ENCODE measurements at places on chromosomes 2 and 18. TPM values are rescaled to one million over a fixed set of nuclear protein-coding genes. Genes with fewer than 3 reads are reported as not detected.

GRCh38 chr2:18684206-18685038 is 95.1 kb upstream of the NT5C1B start:
- no peak for DNase-seq
- no peaks in the 10 kb centered on the region for H3K36me3 ChIP-seq
- no peak overlapping the region for H3K27ac ChIP-seq
- H3K4me3 ChIP-seq, result no peak overlapping the region
- no peaks in the 10 kb centered on the region for H3K27me3 ChIP-seq

GRCh38 chr2:20446255-20446916 is 488 bp upstream of the RHOB start:
- no peak overlapping the region for H3K27ac ChIP-seq
- peak overlapping the region; percentile 36 for H3K4me3 ChIP-seq
- H3K36me3 ChIP-seq, result no peaks in the 10 kb centered on the region
- DNase-seq, result no peak

The GMCL1 gene
- total RNA-seq, result 18.6 TPM

DNA sequence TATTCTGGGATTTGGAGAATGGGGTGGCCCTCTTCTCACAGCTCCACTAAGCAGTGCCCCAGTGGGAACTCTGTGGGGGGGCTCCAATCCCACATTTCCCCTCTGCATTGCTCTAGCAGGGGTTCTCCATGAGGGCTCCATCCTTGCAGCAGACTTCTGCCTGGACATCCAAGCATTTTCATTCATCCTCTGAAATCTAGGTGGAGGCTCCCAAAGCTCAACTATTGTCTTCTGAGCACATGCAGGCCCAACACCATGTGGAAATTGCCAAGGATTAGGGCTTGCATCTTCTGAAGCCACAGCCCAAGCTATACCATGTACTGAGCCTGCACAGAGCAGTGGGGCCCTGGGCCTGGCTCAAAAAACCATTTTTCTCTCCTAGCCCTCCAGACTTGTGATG is 162.4 kb upstream of the CWC22 start:
- no peaks in the 10 kb centered on the region for H3K27me3 ChIP-seq
- H3K4me3 ChIP-seq, result no peak overlapping the region
- DNase-seq, result no peak
- H3K36me3 ChIP-seq, result no peaks in the 10 kb centered on the region

GRCh38 chr2:74863802-74864248 is 29.9 kb downstream of the HK2 start:
- peaks cover 18% of the 10 kb centered on the region for H3K4me1 ChIP-seq
- no peaks in the 10 kb centered on the region for H3K27me3 ChIP-seq
- DNase-seq, result no peak
- H3K36me3 ChIP-seq, result peaks cover 58% of the 10 kb centered on the region

GRCh38 chr2:112118148-112118547 is 20.0 kb upstream of the FBLN7 start:
- H3K4me3 ChIP-seq, result no peak overlapping the region
- H3K4me1 ChIP-seq, result no peaks in the 10 kb centered on the region
- no peak for DNase-seq
- H3K27me3 ChIP-seq, result no peaks in the 10 kb centered on the region
- peaks cover 6% of the 10 kb centered on the region for H3K36me3 ChIP-seq
- no peak overlapping the region for H3K27ac ChIP-seq

The BCL2 gene
- 1.2 TPM for total RNA-seq

DNA sequence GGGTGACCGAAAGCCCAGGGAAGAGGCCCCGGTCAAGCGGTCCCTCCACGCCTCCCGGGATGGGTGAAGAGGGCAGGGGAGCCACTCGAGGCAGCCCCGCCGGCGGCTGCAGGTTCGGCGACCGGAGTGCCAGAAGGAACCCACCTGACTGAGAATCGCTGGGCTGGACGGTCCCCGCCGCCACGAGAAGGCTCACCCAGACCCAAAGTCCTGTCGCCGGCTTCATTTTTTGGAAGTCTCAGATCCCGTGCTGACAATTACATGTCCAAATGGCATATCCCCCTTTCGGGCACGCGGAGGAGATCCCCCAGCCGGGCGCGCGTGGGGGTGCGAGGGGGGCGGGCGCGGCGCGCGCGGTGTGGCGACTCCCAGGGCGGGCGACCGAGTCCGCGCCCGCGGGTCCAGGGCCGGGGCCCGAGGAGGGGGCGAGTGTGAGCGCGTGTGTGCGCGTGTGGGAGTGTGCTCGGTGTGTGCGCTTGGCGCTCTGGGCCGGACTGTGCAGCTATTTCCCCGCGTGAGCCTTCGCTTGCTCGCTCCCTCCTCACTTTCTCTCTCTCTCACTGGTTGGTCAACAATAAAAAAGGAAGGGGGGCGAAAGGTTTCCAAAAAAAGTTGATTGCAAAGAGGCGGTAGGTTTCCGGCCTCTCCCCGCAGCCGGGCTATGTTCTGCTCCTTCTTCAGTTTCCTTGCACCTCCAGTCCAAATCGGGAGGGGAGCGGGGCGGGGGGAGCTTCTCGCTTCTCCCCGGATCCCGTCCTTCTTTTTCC is at the start of gene ERBB4:
Gene ERBB4, minus strand, starts transcription at position 498 of the 767 bp plus-strand sequence. Its CDS starts 272 bp downstream, at position 226.
- no peak within 1 kb of the TSS for H3K27ac ChIP-seq
- no peak within 1 kb of the TSS for H3K4me3 ChIP-seq
- no peaks in the 10 kb centered on the region for H3K27me3 ChIP-seq

DNA sequence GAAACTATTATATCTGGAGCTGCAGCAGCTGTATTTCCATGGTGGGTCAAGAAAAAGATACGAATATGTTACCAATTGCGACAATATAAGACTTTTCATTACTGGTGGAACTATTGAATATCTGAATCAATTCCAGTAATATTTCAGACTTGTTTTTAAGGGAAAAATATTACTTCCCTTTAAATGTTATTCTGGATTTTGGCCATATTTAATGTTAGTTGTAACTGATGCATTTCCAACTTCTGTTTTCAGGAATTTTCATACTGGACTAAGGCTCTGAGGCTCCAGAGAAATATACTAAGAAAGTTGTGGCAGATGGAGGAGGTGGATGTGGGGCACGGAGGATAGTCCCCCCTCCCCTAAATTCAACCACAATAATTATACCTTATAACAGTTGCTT is 555.2 kb upstream of the SETBP1 start:
- no peak overlapping the region for H3K27ac ChIP-seq
- H3K4me3 ChIP-seq, result no peak overlapping the region
- no peaks in the 10 kb centered on the region for H3K4me1 ChIP-seq
- DNase-seq, result no peak
- H3K36me3 ChIP-seq, result no peaks in the 10 kb centered on the region

DNA sequence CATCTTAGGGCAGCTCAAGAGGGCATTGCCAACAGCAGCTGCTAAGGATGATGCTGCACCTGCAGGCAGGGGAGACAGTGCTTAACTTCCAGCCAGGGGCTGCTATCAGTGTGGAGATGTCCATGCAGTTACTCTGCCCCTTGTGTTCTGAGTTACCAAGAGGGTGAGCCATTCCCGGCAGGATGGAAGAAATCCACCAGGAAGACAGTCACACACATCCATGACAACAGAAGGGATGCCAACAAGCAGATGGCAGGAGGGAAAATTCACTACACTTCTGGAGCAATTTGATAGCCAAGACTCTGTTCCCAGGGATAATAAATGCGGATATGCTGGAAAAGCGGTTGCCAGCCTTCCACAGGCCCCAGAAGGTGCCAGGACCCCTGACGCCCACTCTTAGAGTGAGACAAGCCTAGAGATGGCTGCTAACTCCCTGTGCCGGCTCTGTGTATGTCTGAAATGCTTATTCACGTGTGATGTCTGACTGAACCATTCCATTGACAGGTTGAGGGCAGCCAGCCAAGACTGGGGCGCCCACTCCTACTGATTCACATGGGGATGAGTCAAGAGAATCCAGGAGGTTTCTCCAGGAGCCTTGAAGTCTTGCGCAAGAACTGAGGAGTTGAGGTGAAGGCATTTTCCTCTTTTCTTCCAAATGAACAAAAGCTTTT is 24.5 kb downstream of the LOXHD1 start:
- H3K27me3 ChIP-seq, result no peaks in the 10 kb centered on the region
- H3K4me1 ChIP-seq, result no peaks in the 10 kb centered on the region
- H3K4me3 ChIP-seq, result no peak overlapping the region

The ATOH8 gene
- not detected for total RNA-seq

DNA sequence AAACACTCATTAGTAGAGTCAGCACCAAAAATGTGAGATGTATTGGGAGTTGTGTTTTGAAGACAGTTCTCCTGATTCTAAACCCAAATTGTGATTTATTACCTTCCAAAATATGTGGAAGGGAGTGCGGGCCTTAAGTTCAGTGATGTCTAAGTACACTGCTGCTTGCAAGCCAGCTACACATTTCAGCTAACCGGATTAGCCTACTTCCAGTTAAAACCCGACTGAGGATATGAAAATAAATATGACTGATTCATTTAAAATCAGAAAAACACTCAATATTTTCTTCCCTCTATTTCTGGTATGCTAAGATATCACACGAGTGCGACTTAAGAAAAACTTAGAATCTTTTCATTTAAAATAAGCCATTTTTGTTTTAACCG is 907 bp downstream of the FHL2 start:
- H3K4me1 ChIP-seq, result peaks cover 26% of the 10 kb centered on the region
- peak overlapping the region; percentile 91 for H3K4me3 ChIP-seq
- peak overlapping the region; percentile 92 for H3K27ac ChIP-seq
- peaks cover 18% of the 10 kb centered on the region for H3K36me3 ChIP-seq
- no peak for DNase-seq

The ALLC gene
- not detected for total RNA-seq

The IDH1 gene
- 80.8 TPM for total RNA-seq

GRCh38 chr2:128408349-128409305 is 90.0 kb upstream of the HS6ST1 start:
- DNase-seq, result no peak
- no peak overlapping the region for H3K4me3 ChIP-seq
- H3K27ac ChIP-seq, result no peak overlapping the region
- H3K4me1 ChIP-seq, result no peaks in the 10 kb centered on the region
- H3K27me3 ChIP-seq, result peaks cover 3% of the 10 kb centered on the region
- no peaks in the 10 kb centered on the region for H3K36me3 ChIP-seq

The B3GNT7 gene
- 0.20 TPM for total RNA-seq

- no peak overlapping the region for H3K4me3 ChIP-seq
- H3K36me3 ChIP-seq, result no peaks in the 10 kb centered on the region
- DNase-seq, result no peak
These were observed 8.0 kb downstream of the SIX3 start for GRCh38 chr2:44949329-44950151.

DNA sequence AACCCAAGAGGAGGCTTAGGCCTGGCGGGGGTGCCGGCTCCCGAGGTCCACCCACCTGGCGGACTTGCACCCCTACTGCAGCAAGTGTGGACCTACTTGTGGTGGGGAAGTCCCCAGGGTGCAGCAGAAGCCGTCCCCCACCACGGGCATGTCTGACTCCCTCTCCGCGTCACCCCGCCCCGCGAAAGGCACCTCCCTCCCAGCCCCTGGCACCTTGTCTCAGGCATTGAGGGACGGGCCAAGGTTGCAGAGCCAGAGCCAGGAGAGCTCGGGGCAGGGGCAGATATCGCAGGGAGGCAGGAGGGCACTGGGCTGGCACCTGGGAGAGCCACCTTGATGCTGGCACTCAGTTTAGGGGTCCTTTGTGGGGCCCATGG is 19.0 kb downstream of the CROCC2 start:
- H3K36me3 ChIP-seq, result no peaks in the 10 kb centered on the region
- no peak for DNase-seq
- H3K4me3 ChIP-seq, result no peak overlapping the region
- no peaks in the 10 kb centered on the region for H3K4me1 ChIP-seq

The SPP2 gene
- not detected for total RNA-seq

DNA sequence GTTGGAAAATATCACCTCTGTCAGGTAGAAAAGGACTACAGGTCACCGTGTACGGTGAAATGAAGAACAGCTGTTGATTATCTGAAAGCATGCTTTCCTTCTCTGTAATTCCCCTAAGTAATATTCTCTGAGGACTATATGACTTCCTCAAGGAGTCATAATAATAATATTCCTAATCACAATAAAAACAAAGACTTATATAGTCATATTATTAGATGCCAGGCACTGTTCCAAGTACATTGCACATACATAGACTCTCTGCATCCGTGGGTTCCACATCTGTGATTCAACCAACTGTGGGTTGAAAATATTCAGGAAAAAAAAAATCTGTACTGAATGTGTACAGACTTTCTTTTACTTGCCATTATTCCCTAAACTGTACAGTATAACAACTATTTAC is 512.4 kb upstream of the ID2 start:
- H3K27ac ChIP-seq, result no peak overlapping the region
- no peak for DNase-seq
- H3K4me1 ChIP-seq, result no peaks in the 10 kb centered on the region
- peaks cover 13% of the 10 kb centered on the region for H3K27me3 ChIP-seq
- no peaks in the 10 kb centered on the region for H3K36me3 ChIP-seq
- H3K4me3 ChIP-seq, result no peak overlapping the region

The CMPK2 gene
- 7.2 TPM for total RNA-seq

GRCh38 chr2:80114812-80115211 is 189.7 kb downstream of the LRRTM1 start:
- no peak overlapping the region for H3K4me3 ChIP-seq
- no peaks in the 10 kb centered on the region for H3K27me3 ChIP-seq
- DNase-seq, result no peak
- H3K36me3 ChIP-seq, result no peaks in the 10 kb centered on the region
- H3K4me1 ChIP-seq, result no peaks in the 10 kb centered on the region
- H3K27ac ChIP-seq, result no peak overlapping the region

GRCh38 chr2:118202707-118203303 is 114.5 kb downstream of the INSIG2 start:
- H3K4me1 ChIP-seq, result no peaks in the 10 kb centered on the region
- H3K27ac ChIP-seq, result no peak overlapping the region
- H3K36me3 ChIP-seq, result no peaks in the 10 kb centered on the region
- no peaks in the 10 kb centered on the region for H3K27me3 ChIP-seq
- peak; percentile 49 for DNase-seq

- DNase-seq, result no peak
- peaks cover 31% of the 10 kb centered on the region for H3K4me1 ChIP-seq
- no peak overlapping the region for H3K27ac ChIP-seq
- H3K4me3 ChIP-seq, result no peak overlapping the region
These were observed 119.5 kb upstream of the ZFP36L2 start for GRCh38 chr2:43345872-43346271.

The SP140 gene
- 0.35 TPM for total RNA-seq

GRCh38 chr2:96926236-96926635 is 56.4 kb upstream of the SEMA4C start:
- no peak overlapping the region for H3K27ac ChIP-seq
- no peak for DNase-seq
- H3K4me1 ChIP-seq, result peaks cover 70% of the 10 kb centered on the region
- no peaks in the 10 kb centered on the region for H3K27me3 ChIP-seq

DNA sequence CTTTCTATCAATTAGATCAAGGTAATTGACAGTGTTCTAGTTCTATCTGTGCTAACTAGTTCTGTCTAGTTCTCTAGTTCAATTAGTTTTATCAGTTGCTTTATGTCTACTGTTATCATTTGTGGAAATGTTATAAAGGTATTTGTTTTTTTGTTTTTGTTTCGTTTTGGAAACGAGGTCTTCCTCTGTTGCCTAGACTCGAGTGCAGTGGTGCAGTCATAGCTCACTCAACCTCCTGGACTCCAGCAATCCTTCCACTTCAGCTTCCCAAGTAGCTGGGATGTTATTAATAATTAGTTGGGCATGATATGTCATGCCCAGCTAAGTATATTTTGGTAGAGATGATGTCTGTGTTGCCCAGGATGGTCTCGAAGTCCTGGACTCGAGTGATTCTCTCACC is 1682.8 kb upstream of the LRRTM1 start:
- no peak overlapping the region for H3K4me3 ChIP-seq
- no peak overlapping the region for H3K27ac ChIP-seq
- DNase-seq, result no peak
- H3K36me3 ChIP-seq, result no peaks in the 10 kb centered on the region
- no peaks in the 10 kb centered on the region for H3K4me1 ChIP-seq
